NCI-H1436 (cell line): ENCODE measurements at places on chromosomes 12 and 14.

- no peak for DNase-seq
Observed at GRCh38 chr12:81094718-81095360, 17.0 kb downstream of the ACSS3 start.

GRCh38 chr12:68406134-68406576, 74.0 kb upstream of the MDM1 start:
- no peak for DNase-seq

GRCh38 chr12:4780641-4781611, 60.7 kb downstream of the GALNT8 start:
- no peak for DNase-seq

- no peak for DNase-seq
Observed at GRCh38 chr12:42725809-42726208, 136.3 kb upstream of the PRICKLE1 start.

- DNase-seq: no peak
Observed at GRCh38 chr12:50625029-50625925, 120.5 kb downstream of the DIP2B start.

DNA sequence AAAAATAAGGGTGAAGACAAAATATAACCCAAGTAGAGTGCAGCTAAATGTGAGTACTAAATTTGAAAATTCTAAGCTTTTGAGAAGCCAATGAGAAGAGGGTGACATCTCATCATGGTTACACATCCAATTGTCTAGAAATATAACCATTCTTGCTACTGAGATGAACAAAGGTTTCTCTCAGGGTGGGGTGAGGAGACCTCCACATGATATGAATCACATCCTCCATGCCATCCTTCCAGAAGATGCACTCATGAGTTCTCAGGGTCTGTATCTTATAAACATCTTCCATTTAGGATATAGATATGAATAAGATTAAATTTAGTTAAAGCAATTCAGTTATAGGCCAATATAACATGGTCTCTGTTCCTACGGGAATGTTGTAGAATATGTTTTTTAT, 38.9 kb upstream of the E2F7 start:
- no peak for DNase-seq

DNA sequence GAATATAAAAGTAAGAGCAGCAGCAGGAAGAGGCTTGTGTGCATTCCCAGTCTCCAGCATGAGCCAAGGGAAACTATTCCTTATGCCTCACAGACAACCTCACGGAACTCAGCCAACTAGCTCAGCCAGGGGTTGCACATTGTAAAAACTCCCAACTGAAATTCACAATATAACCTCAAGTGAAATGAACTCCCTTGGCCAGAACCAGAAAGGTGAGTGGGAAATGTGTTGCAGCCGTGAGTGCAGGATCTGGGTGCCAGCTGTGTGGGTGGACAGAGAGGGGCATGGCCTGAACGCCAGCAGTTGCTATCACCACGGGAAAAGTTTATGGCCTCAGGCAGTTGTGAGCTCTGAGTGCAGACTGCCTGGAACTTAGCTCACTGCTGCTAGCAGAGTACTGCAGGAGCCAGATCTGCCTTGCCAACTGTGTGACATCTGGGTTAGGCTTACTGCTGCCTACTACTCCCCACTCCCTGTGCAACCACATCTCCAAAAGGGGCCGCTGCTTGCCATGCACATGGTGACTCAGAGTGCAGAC, 2.3 kb upstream of the CLEC1A start:
- no peak for DNase-seq

GRCh38 chr12:50659260-50659659, 104.6 kb upstream of the ATF1 start:
- no peak for DNase-seq

- DNase-seq: peak; percentile 7
Observed at GRCh38 chr12:8038659-8039114, 6.2 kb downstream of the FOXJ2 start.

- no peak for DNase-seq
Observed at GRCh38 chr14:69044296-69044695, 65.2 kb upstream of the ACTN1 start.

GRCh38 chr12:14999021-14999694, 26.3 kb downstream of the PDE6H start:
- no peak for DNase-seq
